ENCODE measurements at places on chromosomes 7 and 10.

DNA sequence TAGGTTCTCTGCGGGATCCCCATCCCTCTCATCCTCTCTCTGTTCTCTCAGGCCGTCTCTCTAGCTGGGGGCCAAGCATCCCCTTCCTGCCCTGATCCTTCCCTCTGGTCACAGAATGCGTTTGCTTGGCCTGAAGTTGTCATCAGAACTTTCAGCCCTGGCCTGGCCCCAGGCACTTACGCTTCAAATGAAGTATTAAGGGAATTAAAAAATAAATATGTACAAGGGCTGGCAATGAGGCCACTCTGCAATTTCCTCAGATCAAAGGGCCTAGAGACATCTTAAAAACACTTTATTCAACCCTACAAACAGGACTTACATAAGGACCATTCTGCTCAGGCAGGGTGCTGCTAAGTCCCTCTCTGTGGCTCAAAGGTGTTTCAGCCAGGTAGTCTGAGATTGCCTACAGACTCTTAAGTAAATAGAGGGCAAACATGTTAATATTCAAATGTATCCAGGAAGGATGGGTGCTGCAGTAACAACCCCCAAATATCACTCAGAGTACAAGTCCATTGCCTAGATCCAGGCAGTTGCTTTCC, 16.0 kb downstream of the SFTPD start:
- DNase-seq = no peak

GRCh38 chr7:55351263-55351662, 13.9 kb upstream of the LANCL2 start:
- no peak for DNase-seq

DNA sequence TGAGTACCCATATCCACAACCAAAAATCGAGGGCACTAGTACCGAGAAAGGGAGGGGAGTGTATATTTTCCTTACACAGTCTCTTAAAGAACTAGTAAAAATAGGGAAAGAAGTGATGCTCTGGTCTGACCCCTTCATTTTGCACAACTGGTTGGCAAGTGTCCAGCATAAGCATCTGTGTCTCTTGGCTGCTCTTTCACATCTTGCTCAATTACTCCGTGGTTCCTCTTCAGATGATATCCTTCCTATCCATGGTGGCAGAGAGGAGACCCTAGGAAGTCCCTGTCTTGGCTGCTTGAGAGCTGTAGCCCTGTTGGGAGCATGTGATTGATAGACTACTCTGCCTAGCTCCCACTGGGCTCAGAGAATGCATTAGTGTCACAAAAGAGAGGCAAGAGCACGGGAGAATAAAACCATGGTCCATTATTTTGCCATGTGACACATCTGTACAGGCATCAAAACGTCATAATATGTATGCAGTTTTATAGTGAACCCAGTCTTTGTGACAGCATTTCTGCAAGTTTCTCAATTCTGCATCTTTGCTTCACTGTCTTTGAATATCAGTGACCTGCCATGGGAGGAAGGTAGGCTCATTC, 111.8 kb upstream of the ANKRD1 start:
- DNase-seq = no peak

DNA sequence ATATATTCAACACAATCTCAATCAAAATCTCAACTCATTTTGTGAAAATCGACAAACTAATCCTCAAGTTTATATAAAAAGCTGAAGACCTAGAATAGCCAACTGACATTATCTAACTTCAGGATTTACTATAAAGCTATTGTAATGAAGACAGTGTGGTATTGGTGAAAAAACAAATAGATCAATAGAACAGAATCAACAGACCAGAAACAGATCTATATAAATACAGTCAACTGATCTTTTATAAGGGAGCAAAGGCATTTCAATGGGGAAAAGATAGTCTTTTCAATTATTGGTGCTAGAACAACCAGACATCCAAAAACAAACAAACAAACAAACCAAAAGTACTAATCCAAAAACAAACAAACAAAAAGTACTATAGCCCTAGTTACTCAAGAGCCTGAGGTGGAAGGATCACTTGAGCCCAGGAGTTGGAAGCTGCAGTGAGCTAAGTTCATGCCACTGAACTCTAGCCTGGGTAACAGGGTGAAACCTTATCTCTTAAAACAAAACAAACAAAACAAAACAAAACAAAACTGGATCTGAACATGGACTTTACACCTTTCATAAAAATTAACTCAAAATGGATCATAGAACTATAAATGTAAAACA, 26.6 kb upstream of the AKR1D1 start:
- no peak for DNase-seq

- DNase-seq = no peak
These were observed 25.0 kb downstream of the RTKN2 start for GRCh38 chr10:62243647-62243997.

GRCh38 chr10:72034040-72034499, 54.3 kb downstream of the SPOCK2 start:
- DNase-seq = no peak

DNA sequence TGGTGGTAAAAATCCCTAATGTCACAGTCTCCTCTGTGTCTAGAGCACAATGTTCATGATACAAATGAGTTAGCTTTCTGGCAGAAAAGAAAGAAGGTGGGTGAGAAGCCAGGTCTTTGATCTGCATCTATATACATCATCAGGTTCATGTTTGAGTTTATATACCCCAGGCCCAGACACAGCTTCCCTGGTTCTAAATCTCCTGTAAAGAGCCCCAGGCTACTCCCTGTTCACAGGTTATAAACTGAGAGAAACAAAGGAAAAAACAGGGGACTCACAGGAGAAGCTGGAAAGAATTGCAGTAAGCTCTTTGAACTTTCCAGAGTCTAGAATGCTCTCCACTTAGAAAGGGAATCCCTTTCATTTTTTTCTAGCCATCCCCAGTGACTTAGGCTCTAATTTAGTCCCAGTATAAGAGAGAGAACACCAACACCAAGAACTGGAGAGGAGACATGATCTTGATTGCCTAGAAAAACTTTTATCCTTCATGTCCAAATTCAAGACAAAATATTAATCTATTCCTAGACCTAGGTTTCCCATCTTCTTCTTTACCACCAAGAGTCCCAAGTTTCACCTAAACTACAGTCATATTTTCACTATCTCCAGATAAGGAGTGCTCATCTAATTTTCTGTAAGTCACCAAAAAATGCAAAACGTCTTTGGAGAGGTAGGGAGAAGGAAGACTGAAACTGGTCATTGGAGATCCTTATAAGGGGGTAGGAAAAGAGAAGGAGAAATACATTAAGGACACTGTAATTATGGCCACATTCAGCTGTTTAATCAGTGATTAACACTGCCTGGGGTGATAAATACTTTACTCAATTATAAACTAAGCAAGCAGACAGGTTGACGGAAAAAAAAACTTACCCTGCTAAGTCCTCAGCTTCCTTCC, 469 bp downstream of the MSS51 start:
- DNase-seq = no peak

DNA sequence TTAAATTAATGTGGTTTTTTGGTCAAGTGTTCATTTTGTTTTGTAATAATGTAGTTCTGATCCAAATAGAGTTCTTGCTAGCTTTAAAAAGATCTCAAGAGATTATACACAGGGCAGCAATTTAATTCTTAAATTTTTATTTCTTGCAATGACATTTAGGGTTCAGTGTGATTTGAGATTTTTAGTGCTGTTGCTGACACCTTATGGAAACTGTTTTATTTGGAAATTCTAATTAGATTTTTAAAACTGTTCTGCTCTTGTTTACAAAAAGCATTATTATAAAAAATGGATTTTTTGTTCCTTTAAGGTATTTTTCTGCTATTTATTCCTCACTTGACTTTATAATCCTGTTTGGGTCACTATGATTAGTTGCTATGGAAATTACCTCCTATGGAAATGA, 72.1 kb downstream of the RTKN2 start:
- DNase-seq = no peak

DNA sequence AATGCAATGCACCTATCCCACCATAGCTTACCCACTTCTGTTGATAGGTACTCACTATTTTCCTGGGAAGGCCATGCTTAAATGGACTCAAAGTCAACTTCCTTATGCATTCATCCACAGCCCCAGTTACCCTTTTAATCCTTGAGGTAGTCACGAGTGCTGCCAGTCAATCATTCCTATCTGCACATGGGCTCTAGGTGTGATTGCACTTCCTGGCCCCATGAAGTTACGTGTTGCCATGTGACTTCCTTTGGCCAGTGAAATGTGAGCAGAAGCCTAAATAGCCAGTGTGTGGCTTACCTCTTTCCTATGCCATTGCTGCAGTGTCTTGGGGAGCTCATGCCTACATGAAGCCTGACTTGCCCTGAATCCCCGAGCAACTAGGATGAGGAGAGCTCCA, 23.5 kb upstream of the EIF5AL1 start:
- no peak for DNase-seq

- DNase-seq = no peak
These were observed 175.0 kb downstream of the CYP26A1 start for GRCh38 chr10:93248583-93249227.

GRCh38 chr10:80470266-80470665, 16.2 kb downstream of the TSPAN14 start:
- no peak for DNase-seq

DNA sequence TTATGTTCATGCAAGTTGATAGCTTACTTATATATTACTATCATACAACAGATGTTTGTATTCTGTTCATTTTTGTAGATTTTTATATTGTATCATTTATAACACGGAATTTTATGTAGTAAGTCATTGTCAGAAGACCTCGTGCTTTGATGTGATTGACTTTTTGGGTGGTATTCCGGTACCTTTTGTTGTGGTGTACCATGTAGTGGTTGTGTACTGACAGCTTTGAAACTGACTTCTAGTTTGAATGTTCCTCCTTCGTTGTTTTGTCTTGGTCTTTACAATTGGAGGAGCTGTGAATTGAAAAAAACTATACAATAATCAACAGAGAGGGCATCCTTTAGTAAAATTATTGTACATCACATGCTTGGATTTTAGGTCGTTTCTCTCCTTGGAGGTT, 61.5 kb downstream of the WAC start:
- no peak for DNase-seq

DNA sequence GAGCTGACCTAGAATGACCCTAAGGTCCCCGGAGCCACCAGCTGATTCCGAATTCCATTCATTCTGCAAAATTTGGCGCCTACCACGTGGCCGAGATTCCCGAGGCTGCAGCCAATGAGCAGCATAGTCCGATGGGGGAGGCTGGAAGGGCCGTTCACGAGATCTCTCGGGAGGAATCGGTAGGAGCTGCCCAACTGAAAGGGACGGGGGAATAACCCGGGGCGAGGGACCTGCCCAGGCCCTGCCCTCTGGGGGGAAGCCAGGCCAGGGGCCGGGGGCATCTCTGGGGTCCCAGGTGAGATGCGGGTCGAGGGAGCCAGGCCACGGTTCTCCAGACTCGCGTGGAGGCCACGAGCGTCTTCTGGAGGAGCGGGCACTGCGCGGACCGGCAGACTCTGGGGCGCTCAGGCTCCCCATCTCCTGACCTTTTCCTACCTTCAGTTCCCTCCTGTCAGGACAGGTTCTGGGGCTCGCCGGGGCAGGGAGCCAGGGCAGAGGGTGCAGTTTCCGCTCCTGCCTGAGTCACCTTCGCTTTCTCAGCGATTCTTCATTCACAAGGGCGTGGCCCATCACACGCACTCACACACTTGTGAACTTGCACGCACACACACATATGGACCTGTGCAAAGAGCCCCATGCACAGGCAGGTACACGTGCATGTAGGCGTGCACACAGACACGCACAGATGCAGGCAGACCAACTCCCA, 173.4 kb downstream of the RNF216 start:
- DNase-seq = no peak

- no peak for DNase-seq
These were observed 711 bp downstream of the HIP1 start for GRCh38 chr7:75737856-75738603.

- no peak for DNase-seq
These were observed 357.0 kb downstream of the RNLS start for GRCh38 chr10:88226071-88226659.

Measured in kidney epithelial cell (primary cell).